Bone marrow (tissue), 2 donors: ENCODE measurements at places on chromosomes 7 and 10.

DNA sequence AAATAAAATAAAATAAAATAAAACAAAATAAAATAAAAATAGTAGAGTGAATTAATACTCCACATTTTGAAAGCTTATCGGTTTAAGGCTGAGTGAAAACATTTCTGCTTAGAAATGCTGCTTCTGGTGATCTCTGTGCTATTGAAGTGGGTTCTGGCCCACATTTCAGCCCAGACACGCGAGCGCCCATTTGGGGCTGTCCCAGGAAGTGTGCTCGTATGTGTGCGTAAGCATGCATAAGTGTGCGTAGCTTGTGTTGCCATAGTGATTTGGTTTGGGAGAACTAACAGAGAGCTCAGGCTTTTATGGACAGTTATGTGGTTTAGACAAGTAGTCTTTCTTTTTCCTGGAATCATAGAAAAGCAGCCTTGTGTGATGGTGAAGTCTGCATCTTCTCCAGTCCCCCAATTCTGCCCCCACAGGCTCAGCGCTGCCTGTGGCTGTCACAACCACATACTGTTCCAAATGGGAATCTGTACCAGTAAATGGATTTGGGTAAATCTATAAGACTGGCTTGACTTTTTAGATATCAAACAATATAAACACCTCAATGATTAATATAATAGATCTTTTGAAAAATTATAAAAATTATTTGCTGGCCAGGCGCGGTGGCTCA lies 29.8 kb upstream of the PURB start:
- no peak for DNase-seq

DNA sequence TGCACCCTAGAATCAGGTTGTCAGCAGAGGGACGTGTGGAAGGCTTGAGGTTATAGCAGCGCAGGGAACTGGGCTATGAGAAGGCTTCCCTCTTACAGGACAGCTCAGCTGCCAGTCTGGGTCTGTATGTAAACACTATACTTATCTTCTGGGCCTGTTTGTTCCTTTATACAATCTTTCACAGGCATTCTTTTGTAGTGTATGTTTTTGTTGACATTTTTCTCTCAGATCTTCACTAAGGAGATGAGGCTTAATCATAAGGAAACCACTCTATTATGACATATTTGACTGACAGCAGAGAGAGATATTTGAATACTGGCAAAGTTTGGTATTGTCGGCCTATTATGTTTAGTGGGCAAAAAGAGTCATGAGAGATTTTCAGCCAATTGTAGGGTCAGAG lies 929 bp downstream of the GBF1 start:
- no peak for DNase-seq

- no peak for DNase-seq
Measured at GRCh38 chr7:121519548-121520521, 123.7 kb upstream of the FAM3C start.

GRCh38 chr7:87316846-87317552 lies 28.5 kb upstream of the CROT start:
- no peak for DNase-seq

GRCh38 chr10:88763441-88763840 lies 3.6 kb downstream of the LIPN start:
- no peak for DNase-seq

DNA sequence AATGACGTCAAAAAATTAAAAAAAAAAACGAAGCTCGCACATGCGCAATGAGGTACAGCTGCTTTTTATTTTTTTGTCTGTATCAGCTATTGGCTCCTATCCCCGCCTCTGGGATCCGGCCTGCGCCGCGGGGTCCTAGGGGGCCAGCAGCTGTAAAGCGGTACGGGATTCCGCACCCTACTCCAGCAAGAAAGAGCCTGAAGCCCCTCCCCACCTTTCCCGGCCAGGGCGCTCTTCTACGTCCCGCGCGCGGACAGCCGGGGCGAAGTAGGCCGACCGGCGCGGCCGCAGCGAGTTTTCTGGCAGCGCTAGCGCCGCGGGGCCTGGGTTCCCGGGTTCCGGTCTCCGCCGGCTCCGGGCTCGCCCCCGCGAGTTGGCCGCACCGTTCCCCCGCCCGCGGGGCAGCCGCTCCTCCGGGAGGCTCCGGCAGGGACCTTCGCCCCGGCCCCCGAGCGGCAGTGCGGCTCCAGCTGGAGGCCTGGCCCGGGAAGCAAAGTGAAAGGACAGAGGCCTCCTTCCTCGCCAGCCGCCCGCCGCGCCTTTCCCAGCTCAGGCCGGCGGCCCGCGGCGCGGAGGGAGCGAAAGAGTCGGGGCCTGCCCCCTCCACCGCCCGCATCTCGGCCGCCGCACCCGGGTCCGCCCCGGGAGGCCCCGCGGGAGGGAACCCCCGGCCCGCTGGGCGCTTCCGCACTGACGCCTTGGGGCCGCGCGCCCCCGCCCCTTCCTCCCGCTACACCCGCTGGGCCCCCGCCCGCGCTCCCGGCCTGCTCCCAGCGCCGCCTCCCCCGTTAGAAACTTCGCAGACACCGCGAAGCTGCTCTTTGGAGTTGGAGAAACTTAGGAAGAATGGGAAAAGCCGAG lies 4.7 kb upstream of the SPAG6 start:
- peak; percentile 51 for DNase-seq

DNA sequence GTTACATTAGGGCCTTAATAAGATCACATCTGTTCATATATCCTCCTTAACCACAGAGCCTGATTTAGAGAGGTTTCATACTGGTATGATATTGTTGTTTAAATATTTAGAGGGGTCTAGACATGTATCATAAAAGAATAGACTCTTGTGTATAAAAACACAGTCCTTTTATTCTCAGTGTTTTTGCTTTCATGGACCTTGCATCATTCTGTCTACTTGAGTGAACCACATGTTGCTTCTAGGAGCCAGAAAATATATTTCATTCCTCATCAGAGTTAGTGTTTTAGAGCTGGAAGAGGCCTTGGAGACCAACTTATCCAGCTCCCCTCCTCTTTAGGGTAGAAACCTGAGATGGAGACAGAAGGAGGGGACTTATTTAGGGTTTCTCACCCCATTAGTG lies 312.8 kb downstream of the LRMDA start:
- no peak for DNase-seq

DNA sequence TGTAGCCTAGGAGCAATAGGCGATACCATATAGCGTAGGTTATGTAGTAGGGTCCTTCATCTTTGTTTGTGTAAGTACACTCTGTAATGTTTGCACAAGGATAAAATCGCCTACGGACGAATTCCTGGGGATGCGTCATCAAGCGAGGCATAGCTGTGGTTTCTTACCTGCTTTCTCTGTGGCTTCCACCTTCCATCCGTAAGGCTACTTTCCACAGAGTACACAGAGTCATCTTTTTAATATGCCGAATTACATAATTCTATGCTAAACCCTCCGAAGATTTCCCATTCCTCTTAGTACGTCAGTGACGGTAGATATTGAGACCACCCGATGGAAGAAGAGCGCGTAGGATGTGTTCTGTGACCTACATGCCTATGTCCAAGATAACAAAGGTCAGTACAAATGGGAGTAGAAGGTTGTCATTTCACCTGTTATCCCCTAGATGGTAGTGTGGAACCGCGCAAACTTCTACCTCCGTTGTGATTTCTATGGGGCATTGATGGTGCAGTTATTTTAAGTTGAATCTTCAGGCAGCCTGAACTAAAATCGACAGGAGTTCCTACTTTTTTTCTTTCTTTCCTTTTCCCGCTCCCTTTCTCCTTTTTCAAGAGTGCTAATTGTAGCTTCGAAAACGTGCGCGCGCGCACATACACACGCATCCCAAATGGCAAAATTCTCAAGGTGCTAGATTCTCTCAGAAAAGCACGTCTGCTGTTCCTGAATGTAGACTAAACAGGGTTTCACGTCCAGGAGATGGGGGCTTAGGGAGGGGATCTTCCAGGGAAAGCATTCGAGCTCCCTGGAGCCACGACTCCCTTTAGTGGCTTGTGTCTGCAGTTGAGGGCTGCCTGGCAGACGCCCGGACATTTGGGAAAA lies 111.7 kb upstream of the MBL2 start:
- DNase-seq = peak; percentile 19

- DNase-seq = no peak
Measured at GRCh38 chr10:67257018-67257417, 331.2 kb downstream of the LRRTM3 start.

GRCh38 chr10:22308390-22308789 lies 7.8 kb upstream of the COMMD3 start:
- DNase-seq = no peak

DNA sequence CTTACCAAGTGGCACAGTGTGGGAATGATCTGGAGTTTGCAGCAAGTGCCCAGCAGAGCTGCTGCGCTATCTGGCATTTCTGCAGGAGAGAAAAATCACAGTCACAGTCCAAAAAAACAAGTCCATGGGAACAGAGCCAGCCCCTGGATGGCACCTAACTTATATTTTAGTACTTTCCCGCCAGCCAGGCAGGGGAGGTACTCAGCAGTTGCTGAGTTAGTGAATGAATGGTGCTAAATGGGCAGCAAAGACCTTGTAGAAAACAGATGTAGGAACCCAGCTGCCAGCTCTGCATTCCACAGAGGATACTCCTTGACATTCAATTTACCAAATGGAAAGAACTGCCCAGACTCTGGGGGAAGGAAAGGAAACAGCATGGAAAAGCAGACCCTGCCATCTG lies 54.5 kb downstream of the GSDME start:
- no peak for DNase-seq

GRCh38 chr10:129397198-129397974 lies 69.7 kb upstream of the MGMT start:
- DNase-seq = no peak

GRCh38 chr10:127300868-127301321 lies 104.5 kb upstream of the INSYN2A start:
- no peak for DNase-seq

DNA sequence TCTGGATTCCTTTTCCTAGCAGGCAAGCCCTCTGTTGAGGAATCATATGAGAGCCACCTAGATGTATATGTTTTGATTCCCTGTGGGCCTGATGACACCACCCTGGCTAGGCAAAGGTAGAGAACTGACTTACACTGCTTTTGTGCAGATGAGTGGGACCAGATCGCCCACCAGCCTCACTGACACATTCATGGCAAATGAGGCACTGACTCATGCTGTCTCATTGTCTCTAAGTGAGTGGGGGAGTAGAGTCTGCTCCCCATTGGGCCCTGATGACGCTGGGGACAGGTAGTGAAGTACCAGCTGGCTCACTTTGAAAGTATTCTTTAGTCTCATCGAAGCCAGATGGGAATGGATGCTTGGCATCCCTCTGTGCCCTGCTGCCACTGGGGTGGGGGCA lies 326.3 kb downstream of the ABCA13 start:
- DNase-seq = no peak

GRCh38 chr7:122067077-122067476 lies 77.0 kb downstream of the AASS start:
- DNase-seq = no peak

DNA sequence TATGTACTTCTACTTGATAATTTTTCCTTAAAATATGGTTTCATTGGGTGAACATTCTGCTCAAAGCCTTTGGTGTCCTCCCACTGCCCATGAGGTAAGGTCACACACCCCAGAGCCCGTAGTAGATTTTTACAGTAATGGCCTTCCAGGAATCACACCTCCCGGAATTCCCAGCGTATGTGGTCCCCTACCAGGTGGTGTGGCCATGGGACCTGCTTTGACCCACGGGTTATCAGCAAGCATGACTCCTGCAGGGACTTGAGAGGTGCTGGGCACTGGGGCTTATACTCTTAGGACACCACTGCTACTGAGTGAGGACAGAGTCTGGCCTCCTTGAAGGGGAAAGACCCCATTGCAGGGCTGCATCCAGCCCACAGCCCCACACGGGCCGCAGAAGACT lies 42.2 kb downstream of the BAIAP2L1 start:
- no peak for DNase-seq

DNA sequence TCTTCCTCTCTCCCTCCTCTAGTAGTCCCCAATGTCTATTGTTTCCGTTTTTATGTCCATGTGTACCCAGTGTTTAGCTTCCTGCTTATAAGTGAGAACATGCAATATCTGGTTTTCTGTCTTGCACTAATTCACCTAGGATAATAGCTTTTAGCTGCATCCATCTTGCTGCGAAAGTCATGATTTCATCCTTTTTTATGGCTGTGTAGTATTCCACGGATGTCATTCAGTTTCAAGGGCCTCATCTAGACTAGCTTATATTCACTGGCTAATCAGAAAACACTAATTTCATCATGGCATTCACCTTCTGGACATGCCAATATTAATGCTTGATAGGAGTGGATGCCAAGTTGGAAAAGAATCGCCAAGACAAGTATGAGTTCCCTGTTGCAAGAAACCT lies 619.6 kb upstream of the AUTS2 start:
- DNase-seq = no peak

- no peak for DNase-seq
Measured at GRCh38 chr10:133419211-133419950, 5.0 kb downstream of the SPRN start.

GRCh38 chr10:95837783-95838182 lies 70.0 kb upstream of the CC2D2B start:
- no peak for DNase-seq

DNA sequence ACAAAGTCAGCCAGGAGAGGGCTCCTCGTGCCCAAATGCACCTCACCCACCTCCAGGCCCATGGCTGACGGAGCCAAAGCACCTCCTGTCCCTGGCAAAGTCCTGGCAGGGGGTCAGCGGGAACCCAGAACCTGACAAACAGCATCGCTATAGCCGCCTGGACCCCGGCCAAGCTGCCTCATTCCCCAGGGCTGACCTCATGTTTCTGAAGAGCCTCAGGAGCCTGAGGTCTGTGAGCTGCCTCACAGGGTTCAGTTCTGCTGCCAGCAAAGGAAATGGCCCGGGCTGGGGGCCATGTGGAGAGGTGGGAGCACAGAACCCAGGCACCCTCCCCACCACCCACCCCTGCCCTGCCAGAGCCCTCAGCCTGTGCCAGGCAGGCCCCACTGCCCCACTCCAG lies 4.2 kb upstream of the NANOS1 start:
- DNase-seq = no peak

- no peak for DNase-seq
Measured at GRCh38 chr7:131164025-131164925, 163.4 kb upstream of the MKLN1 start.

- DNase-seq = no peak
Measured at GRCh38 chr10:71347587-71348395, 28.7 kb downstream of the SLC29A3 start.

- no peak for DNase-seq
Measured at GRCh38 chr7:93427107-93427506, 147.4 kb downstream of the CALCR start.
